Peyer's patch (tissue), 4 donors: ENCODE measurements at places on chromosomes 13 and 19. TPM values are rescaled to one million over a fixed set of nuclear protein-coding genes. Genes with fewer than 3 reads are reported as not detected.

Gene MAST1
- total RNA-seq = not detected

Gene CFAP97D2
- not detected for total RNA-seq

Gene LRFN3
- 26.7 TPM for total RNA-seq

Gene ZNF610
- not detected for total RNA-seq

Gene GRIK5
- 0.57 TPM for total RNA-seq

Gene MBD3L3
- not detected for total RNA-seq

Gene ASPDH
- total RNA-seq = not detected

Gene GIPC3
- total RNA-seq = 1.0 TPM

Gene TEX29
- not detected for total RNA-seq

Gene PAK4
- total RNA-seq = 50.5 TPM

Gene SYNGR4
- total RNA-seq = not detected

Gene CEACAM8
- total RNA-seq = not detected

Gene ZNF547
- total RNA-seq = 3.5 TPM

Gene VSTM2B
- total RNA-seq = not detected

Gene ZNF135
- total RNA-seq = 2.5 TPM

Gene PPFIA3
- 12.7 TPM for total RNA-seq

Gene APOC4
- total RNA-seq = not detected

Gene ZNF235
- 11.0 TPM for total RNA-seq

Gene ZNF615
- total RNA-seq = 10.1 TPM

Gene ZNF780A
- 16.1 TPM for total RNA-seq

Gene SIGLEC12
- not detected for total RNA-seq

Gene TFDP1
- 37.0 TPM for total RNA-seq

Gene CEACAM4
- total RNA-seq = not detected

Gene CBARP
- total RNA-seq = 1.9 TPM

Gene ATP4B
- not detected for total RNA-seq

Gene RGL3
- 2.5 TPM for total RNA-seq

Gene ATP13A1
- 465 TPM for total RNA-seq

Gene VSTM1
- total RNA-seq = not detected

Gene ZNF66
- total RNA-seq = 11.6 TPM

Gene EMC10
- 63.5 TPM for total RNA-seq

Gene ZNF345
- total RNA-seq = 4.3 TPM

Gene KLK8
- not detected for total RNA-seq

Gene LRRC63
- total RNA-seq = not detected

Gene LCP1
- total RNA-seq = 167 TPM

Gene TNFAIP8L1
- 12.2 TPM for total RNA-seq

Gene PLEKHJ1
- total RNA-seq = 298 TPM

Gene ADGRE1
- total RNA-seq = not detected

Gene PROSER1
- 44.6 TPM for total RNA-seq
